ENCODE measurements at places on chromosomes 12 and 14. TPM values are rescaled to one million over a fixed set of nuclear protein-coding genes. Genes with fewer than 3 reads are reported as not detected.

The PTPRB gene
- 22.9 TPM for total RNA-seq

The EML5 gene
- total RNA-seq: 1.1 TPM

The GLS2 gene
- 10.5 TPM for total RNA-seq

The RAD51AP1 gene
- total RNA-seq: 5.8 TPM

The KCNJ8 gene
- 1.3 TPM for total RNA-seq

The CDKN3 gene
- total RNA-seq: 25.4 TPM

The LMNTD1 gene
- total RNA-seq: not detected

The IFNG-AS1 gene
- total RNA-seq: not detected

- no peak for DNase-seq
Measured at GRCh38 chr14:99682809-99683618, 1.1 kb upstream of the CYP46A1 start.

GRCh38 chr12:104680070-104680469 lies 223.3 kb downstream of the CHST11 start:
- no peak for DNase-seq

DNA sequence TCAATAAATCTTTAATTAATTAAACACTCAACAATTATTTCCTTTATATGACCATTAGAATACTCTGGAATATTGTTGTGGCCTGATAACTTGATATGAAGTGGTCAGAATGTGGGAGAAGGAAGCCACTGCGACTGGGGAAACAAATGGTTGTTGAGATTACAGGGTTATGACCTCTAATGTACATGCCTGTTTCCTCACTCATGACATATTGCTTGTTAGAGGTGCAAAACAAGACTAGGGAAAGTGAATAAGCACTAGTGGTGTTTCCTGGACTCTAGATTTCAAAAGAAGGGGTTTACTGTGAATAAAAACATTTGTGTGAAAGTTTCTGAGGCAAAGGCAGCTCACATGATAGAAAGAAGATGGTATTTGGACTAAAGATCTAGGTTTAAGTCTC lies 53.3 kb downstream of the STAB2 start:
- DNase-seq: no peak

GRCh38 chr14:80872645-80873044 lies 68.9 kb downstream of the CEP128 start:
- no peak for DNase-seq

DNA sequence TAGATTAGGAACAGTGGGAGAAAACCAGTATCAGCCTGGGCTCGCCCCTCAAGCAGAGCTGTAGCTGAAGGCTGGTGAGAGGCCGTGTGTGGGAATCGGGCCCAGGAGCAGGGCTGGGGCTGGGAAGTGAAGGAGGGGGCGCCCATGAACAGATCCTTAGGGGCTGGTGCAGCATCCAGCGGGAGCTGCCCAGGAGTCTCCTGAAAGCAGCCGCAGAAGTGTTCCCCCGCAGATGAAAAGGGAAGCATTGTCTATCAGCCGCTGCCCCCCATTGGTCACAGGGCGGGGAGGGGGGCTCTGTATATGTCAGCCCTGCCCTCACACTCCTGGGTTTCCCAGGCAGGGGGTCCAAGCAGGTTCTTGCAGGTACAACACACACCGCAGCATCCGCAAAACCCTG lies 15.6 kb upstream of the RFLNA start:
- DNase-seq: no peak

DNA sequence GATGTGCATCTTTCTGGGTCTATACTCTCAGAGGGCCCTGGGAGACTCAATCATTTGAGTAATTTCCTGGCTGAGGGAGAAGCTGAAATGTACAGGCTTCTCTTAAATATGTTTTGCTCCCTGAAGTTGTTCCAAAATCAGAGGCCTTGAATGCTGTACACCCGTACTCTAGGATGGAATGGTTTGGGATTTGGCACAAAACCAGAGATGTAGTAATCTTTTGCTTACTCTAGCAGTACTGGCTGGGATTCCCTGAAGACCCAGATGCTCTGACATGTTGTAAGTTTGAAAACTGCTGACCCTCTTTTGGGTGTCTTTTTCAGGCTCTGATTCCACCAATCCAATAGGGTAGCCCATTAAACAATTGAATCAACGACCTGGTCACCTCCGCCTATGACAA lies 10.4 kb downstream of the ACACB start:
- no peak for DNase-seq

DNA sequence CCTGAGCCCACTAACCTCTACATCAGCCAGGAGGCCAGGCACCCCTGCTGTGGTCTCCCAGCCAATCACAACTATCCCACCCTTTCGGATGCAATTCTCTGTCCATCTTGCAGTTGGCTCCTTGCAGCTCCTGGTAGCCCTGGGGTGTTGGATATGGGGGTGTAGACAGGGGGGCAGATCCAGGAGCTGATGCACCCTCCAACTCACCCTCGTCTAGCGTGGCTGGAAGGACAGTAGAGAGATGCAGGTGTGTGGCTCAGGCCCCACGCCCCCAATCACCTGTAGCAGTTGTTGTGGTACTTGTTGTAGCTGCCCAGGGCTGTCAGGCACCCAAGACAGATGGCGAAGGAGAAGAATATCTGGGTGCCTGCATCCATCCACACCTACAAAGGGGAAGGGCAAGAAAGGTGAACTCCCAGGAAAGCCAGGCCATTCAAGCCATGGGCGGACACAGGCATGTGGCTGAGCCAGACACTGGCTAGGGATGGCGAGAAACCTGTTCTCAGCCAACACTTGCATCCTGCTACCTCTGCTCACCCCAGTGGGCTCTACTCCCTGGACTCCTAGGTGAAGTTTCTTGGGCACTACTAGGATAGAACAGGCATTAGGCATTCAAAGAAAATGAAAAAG lies 13.4 kb upstream of the SLC6A12 start:
- no peak for DNase-seq

GRCh38 chr12:40565029-40565633 lies 127.1 kb upstream of the CNTN1 start:
- no peak for DNase-seq

- DNase-seq: no peak
Measured at GRCh38 chr12:125797421-125798175, 732.4 kb downstream of the AACS start.

GRCh38 chr12:67318786-67319185 lies 49.6 kb downstream of the CAND1 start:
- DNase-seq: no peak

GRCh38 chr14:93965946-93966474 lies 10.4 kb downstream of the ASB2 start:
- no peak for DNase-seq

GRCh38 chr14:71711619-71712018 lies 220.6 kb upstream of the RGS6 start:
- no peak for DNase-seq

- no peak for DNase-seq
Measured at GRCh38 chr14:100081997-100082625, 16.9 kb downstream of the EVL start.

GRCh38 chr12:6112004-6112403 lies 12.5 kb downstream of the VWF start:
- DNase-seq: no peak

DNA sequence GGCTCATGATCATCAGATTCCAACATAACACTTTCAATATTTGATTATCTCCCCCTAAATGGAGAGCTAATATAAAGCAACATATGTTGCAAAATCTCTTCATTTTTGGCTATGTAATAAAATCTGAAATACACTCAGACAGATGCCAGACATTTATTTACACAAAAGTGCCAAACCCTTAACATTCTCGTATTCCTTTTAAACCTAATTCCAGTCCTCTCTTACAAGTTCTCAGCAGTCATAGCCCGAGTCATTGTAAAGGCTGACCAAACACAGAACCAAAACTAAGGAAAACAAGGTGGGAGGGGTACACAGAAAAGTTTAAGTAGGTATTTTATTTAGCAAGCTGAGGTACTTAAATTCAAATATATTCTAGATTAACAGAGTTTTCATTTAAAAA lies 81.4 kb downstream of the LRP6 start:
- no peak for DNase-seq

Measured in esophagus squamous epithelium (tissue), 5 donors.